Ovary (tissue), 10 donors: ENCODE measurements at places on chromosomes 6 and 20. TPM values are rescaled to one million over a fixed set of nuclear protein-coding genes. Genes with fewer than 3 reads are reported as not detected.

MAFB gene
- total RNA-seq = 12.3 TPM

DNA sequence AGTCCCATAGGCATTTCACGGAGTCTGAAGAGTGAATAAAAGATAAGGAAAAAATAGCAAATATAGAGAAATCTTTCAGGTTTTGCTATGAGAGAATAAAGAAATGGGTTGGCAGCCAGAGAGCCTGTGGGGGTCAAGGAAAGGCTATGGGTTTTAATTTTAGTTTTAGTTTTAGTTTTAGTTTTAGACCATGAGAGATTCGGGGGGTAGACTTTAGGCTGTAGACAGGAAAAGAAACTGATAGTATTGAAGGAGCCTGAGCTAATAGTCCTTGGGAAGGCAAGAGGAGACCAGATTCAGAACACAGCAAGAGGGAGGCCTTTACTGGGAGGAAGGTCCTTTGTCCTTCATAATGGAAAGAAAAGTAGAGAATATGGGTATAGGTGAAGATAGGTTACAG, 19.3 kb downstream of the DOP1A start:
- no peak for DNase-seq

GRCh38 chr6:45651301-45651700, 273.6 kb upstream of the SUPT3H start:
- DNase-seq = no peak

- no peak for DNase-seq
Measured at GRCh38 chr20:63268671-63269439, 3.8 kb upstream of the ARFGAP1 start.
